HS-27A (cell line): ENCODE measurements at places on chromosomes 1 and 21.

DNA sequence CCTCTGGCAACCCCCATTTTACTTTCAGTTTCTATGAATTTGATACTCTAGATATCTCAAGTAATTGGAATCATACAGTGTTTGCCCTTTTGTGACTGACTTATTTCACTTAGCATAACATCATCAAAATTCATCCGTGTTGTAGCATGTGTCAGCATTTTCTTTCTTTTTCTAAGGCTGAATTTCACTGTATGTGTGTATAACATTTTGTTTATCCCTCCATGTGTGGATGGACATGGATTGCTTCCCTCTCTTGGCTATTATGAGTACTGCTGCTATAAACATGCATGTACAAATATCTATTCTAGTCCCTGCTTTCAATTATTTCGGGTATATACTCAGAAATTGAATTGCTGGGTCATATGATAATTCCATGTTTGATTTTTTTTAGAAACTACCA lies 97.3 kb downstream of the MAP3K21 start:
- no peak for DNase-seq

- DNase-seq, result no peak
Observed at GRCh38 chr1:24186031-24186710, 918 bp downstream of the IFNLR1 start.

DNA sequence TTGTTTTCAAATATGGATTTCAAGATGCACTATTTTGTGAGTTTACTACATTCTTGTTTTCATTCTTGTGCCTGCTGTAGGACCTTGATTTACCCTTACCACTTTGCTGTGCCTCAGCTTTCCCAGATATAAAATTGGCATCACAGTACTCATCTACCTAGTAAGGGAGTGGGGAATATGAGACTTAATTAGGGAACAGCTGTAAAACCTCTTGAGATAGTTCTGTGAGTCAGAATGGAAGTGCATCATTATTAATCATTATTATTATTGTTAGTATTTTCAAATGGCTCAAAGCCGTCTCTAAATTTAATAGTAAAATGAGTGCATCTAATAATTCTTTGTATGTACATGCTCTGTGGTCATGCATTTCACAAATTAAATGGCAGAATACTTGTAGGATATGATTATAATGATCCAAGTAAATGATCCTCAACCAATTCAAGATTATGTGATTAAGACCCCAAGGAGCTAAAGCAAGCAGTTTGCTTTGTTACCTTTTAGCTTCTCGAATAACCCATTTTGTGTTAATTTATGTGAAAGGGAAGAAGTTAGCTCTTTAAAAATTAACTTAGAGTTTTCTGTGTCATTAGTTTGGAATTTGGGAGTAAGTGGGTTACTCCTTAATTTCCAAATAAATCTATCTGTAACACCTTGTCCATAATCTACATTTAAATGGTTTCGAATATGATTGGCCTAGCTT lies 155.4 kb downstream of the NFIA start:
- DNase-seq, result no peak

GRCh38 chr1:68234094-68234493 lies 1.8 kb upstream of the WLS start:
- no peak for DNase-seq

DNA sequence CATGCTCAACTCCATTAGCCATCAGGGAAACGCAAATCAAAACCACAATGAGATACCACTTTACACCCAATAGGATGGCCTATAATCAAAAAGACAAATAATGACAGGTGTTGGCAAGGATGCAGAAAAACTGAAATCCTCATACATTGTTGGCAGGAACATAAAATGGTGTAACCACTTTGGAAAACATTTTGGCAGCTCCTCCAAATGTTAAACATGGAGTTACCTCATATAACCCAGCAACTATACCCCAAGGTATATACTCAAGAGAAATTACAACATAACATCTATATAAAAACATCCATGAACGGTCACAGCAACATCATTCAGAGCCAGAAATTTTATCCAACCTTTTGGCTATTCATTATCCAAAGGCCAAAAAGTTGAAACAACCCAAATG lies 11.6 kb downstream of the EIF4G3 start:
- DNase-seq, result no peak

GRCh38 chr1:221217029-221217428 lies 337.8 kb downstream of the HLX start:
- DNase-seq, result no peak

GRCh38 chr1:30321246-30321910 lies 402.0 kb downstream of the MATN1 start:
- no peak for DNase-seq

DNA sequence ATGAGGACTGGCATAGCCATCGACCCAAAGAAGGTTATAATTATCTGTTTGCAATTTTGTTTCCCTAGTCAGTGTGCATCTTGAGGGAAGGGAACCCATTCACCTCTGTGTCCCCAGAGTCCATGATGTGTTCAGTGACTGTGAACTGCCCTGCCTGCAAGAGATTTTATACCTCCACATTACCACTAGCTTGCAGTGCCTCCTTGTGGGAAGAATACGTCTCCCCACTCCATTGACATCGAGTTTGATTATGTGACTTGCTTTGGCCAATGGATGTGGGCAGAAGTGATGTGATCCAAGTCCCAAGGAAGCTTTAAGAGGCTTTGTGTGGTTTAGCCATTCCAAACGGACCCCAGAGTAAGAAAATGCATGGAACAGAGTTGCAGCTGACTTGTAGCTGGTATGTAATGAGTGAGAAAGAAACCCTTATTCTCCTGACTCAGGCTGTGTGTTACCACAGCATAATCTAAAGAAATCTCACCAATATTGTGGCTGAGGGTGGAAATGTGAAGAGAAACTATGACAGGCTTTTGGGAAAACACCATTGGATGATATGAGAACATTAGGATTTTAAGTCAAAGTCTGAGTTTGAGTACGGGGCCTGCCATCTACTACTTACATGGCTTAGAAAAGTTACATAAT lies 47.8 kb upstream of the NRDC start:
- DNase-seq, result peak; percentile 74

GRCh38 chr1:246216906-246217305 lies 290.2 kb downstream of the SMYD3 start:
- DNase-seq, result no peak

DNA sequence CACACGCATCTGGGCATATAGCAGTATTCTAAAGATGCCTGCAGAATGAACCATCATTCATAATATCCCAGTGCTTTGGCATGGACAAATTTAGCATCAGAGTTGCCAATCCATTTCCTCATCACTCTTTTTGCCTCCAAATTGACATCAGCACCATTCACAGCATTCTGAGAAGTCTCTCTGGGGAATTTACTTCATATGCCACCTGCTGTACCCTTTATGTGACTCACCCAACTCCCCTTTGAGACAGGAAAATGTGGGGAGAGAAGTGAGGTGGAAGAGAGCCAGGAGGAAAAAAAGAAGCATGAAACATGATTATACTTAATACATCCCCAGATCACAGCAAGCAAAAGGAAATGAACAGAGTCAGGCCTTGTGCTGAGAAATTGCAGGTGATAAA lies 37.4 kb downstream of the RAB3B start:
- no peak for DNase-seq

- DNase-seq, result no peak
Observed at GRCh38 chr1:60978421-60979357, 103.7 kb upstream of the NFIA start.

GRCh38 chr21:33817663-33818451 lies 97.7 kb downstream of the ATP5PO start:
- no peak for DNase-seq

- DNase-seq, result no peak
Observed at GRCh38 chr1:186497651-186498050, 36.7 kb upstream of the PDC start.

GRCh38 chr1:230818367-230818766 lies 50.0 kb downstream of the C1orf198 start:
- DNase-seq, result no peak

GRCh38 chr1:201262963-201263608 lies 20.2 kb upstream of the PKP1 start:
- no peak for DNase-seq

- peak; percentile 24 for DNase-seq
Observed at GRCh38 chr21:32770871-32771523, 558 bp downstream of the PAXBP1 start.

- DNase-seq, result no peak
Observed at GRCh38 chr1:230907472-230908205, 39.3 kb upstream of the C1orf198 start.

GRCh38 chr1:201649761-201650622 lies 111.1 kb downstream of the NAV1 start:
- DNase-seq, result no peak

DNA sequence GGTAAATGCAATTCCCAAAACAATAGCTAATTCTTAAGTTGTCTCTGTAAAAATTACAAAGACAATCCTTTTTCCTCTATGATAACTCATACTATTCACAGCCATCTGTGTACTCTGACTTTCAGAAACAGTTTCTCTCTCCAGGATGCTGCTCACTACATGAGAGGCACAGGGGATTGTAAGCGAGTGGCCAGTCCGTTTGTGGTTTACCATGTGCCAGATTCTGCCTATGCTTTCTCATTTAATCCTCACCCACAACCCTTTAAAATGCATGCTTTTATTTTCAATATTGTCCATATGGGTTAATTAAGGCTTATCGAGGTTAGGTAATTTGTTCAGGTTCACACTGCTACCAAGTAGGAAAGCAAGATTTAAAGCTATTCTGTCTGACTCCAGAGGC lies 23.0 kb downstream of the RGS1 start:
- DNase-seq, result no peak

DNA sequence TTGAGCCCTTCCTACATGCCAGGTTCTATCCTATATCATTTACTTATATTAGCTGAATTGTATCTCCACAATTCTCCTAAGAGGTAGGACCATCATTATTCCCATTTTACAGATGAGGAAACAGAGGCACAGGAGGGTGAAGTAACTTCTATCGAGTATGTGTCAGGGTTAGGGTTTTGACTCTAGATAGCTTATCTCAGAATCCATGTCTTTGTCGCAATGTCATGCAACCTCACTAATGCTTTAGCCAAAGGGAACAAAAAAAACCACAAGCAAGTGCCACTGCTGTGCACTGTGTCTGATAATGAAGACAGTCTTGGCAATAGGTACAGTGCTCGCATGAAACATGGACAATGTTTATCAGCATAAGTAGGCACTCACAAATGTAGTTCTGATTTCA lies 95.4 kb upstream of the CLDN14 start:
- DNase-seq, result no peak

- no peak for DNase-seq
Observed at GRCh38 chr21:34266351-34266750, 97.5 kb upstream of the KCNE2 start.

GRCh38 chr1:16235944-16236510 lies 956 bp downstream of the CPLANE2 start:
- DNase-seq, result no peak

DNA sequence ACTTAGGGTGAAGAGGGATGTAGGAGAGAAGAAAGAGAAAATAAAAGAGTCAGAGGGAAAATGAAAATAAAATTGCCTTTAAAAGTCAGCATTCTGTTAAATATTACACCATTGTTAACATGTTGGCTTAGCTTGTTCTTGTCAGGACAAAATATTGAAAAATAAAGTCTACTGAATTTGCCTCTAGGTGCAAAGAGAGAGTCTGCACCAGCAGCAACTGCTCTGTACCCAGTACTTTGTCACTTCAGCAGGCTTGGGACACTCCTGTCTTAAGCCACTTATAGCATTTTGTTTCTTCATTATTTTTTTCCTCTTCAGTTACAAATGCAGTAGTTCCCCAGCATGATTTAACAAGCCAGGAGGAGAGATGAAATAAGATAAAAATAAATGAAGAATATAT lies 11.0 kb upstream of the USH2A start:
- no peak for DNase-seq

DNA sequence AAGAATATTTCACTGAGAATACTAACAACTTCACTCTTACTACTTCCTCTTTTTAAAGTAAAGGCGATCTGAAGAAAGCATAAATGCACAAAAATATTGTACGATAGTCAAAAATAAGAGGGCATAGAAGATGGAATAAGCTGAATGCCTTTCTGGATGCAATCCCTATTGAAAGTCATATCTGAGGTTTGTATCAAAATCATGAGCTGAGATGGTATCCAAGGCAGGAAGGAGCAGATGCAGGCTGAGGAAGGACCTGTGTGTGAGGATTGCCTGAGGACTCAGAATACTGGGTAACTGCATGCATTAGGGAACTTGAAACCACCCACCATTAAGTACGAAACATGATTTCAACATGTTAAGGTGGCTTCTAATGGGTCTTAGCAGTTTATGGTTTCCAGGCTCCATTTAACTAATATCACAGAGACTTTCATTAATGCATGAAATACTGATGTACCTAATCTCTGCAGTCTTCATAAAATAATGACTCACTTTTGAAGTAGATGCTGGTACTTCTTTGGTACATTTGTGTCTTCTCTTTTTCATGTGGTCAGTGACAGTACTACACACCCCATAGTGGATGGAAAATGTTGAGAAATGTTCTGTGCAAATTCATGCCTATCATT lies 29.6 kb upstream of the RGS1 start:
- DNase-seq, result no peak

DNA sequence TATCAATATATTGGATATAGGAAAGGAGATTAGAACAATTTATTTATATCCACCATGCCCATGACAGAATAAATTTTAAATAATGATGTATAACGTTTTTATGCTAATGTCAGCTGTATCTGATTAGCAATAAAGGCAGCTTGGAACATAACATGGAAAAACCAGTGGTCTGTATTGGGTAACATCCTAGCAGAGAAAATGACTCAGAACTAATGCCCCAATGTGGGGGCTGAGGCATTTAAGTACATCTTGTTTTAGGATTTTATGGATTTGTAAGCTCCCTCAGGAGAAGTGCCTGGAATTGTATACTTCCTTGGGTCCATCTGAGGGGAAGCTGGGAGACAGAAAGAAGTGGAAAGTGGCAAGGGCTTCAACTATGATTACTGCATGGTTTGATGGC lies 82.3 kb downstream of the HMCN1 start:
- no peak for DNase-seq

- DNase-seq, result no peak
Observed at GRCh38 chr1:87120779-87121178, 206.3 kb downstream of the HS2ST1 start.

DNA sequence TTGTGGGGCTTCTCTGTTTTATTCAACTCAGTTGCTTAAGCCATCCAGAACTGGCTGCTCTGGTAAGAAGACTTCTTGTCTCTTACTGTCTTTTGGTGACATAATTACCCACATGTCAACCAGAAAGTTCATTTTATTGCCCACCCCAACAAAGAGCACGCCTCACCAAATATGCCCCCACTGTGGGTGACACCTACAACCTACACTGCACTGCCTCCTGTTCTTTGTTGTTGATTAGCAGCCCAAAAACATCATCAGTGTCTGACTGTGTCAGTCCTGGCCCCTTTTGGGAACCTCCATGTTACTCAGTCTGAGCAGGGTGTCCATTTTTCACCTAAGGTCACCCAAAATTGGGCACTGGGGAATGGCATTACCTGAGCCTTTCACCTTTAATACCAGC lies 49.3 kb downstream of the ZNF678 start:
- no peak for DNase-seq

DNA sequence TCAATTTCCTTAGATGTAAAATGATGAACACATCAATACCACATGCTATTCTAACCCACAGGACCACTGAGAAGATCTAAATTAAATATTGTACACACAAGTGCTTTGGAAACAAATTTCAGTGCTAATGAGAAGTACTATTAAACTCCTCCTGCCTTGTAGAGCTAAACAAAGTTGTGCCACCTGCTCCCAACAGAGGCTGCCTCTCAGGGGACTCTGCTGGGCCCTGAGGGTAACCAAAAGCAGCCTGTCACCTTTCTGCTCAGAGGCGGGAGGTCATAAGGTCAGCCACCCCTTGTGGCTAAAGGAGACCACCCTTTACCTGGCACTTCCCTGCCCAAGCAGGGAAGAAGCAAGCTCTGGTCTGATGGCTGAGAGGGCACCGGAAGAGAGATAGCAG lies 6.3 kb downstream of the SLC9A1 start:
- no peak for DNase-seq

- DNase-seq, result no peak
Observed at GRCh38 chr1:40595623-40596022, 64.2 kb downstream of the ZNF684 start.
